ENCODE measurements at places on chromosomes 12 and 14.
A peak's percentile ranks its signal among the peaks of the same experiment; 100 is the strongest.

DNA sequence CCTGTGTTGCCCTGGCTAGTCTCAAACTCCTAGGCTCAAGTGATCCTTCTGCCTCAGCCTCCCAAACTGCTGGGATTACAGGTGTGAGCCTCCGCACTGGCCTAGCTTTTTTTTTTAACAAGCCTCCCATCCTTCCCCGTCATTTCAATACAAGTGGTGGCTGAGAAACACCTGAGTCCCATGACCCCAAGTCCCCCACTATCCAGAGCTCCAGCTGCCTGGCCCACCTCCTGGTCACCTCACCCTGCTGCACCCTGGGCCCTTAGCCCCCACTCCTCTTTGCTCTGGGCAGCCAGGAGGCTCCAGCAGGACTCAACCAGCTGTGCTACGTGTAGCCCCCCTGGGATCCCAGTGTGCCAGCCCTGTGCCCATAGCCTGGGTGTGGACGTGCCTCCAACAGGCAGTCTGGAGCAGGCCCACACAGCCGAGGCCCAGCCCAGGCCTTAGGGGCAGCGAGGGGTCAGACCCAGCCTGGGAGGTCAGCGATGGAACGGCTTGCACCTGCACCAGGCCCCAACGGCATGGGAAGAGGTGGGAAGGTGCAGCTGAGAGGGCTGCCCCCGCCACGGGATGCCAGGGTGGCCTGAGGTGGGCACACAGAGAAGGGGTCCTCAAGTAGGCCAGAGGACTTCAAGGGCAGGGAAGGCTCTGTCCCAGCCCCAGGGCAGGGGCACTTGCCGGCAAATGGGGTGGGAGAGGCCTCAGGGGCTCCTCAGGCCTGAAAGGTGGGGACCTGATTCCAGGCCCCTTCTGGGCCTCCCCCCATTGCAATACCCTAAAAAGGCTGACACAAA, 6.5 kb downstream of the AHNAK2 start:
- no peak for DNase-seq

DNA sequence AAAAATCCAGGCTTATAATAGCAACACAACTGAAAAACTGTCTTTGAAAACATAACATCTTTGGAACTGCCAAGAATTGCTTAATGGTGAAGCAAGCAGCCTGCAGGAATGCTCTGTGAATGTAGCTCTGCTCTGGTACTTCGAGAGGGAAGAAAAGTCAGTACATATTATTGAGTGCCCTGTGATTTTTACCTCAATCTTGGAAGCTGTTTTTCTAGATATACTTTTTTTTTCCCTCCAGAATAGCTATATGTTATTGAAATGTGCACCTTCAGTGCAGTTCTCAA, 508.1 kb downstream of the PCNX1 start:
- no peak for DNase-seq

DNA sequence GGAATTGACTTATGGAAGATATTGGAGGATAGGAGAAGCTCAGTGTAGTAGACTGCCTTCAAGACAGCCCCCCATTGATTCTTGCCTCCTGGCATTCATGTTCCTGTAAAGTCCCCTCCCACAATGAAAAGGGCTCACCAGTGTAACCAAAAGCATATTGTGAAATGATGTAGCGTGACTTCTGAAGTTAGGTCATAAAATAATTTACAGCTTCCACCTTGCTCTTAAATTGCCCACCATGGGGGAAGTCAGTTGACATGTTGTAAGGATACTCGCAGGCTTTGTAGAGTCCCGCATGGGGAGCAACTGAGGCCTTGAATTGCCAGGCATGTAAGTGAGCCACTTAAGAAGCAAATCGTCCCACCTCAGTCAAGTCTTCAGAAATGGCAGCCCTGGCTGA, 25.1 kb downstream of the GTSF1 start:
- no peak for DNase-seq

DNA sequence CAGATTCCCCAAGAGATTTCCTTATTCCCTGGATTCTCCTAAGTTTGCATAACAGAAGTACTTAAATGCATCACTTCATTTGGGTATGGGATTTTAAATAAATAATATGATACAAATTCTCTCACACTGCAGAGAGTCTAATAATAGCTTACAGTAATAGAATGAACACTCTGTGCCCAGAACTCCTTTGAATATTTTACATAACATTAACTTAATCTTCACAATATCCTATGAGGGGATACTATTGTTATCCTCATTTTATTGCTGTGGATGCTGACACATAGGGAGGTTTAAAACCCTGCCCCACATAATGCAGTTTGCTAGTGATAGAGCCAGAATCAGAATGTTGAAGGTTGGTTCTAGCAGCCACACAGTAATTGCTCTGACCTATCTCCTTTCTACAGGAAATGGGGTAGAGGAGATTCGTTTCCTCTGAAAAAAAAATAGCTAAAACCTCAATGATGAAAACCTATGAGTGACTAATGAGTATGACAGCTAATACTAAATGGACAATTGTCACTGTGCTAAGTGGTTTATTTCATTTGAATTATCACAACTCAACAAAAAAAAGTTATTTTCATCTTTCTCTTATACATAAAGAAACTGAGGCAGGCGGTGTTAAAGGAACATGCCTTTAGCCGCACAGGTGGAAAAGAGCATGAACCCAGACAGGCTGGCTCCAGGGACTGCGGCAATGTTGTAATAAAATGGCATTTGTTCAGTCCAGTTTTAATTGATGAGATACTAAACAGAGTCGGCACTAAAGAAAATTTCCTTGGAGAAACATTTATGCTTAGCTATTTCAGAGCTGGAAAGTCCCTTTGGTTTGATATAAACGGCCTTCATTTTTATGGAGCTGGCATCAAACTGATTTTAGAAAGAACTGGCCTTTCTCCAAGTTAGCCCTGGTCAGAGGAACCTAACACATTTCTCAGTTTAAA, 880.9 kb downstream of the NRXN3 start:
- DNase-seq, result no peak

- DNase-seq, result peak; percentile 68
These were observed 18.1 kb downstream of the VSX2 start for GRCh38 chr14:74257078-74257940.

DNA sequence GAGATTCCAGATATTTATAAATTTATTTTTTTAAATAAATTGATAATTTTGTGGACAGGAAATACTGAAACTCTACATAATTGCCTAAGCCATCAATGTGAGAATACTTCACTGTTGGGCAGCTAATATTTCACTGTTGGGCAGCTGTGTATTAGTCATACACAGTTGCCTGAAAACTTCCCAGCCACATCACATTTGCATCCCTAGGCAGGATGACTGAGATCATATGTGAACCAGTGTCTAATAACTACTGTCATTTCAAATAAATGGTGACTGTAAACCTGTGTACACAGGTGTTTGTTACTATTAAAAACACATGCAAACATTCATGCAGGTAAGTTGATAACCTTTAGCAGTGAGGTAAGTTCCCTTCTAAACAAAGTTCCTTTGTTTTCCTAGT, 43.9 kb downstream of the TMTC3 start:
- no peak for DNase-seq

GRCh38 chr12:132583411-132583710, 27.0 kb downstream of the LRCOL1 start:
- no peak for DNase-seq

GRCh38 chr14:66508846-66509621, 1.1 kb downstream of the GPHN start:
- DNase-seq, result peak; percentile 40

GRCh38 chr12:122891661-122892525, 4.0 kb downstream of the VPS37B start:
- no peak for DNase-seq

GRCh38 chr14:27528328-27528727, 930.5 kb upstream of the NOVA1 start:
- no peak for DNase-seq

GRCh38 chr14:53295985-53296582, 143.0 kb upstream of the DDHD1 start:
- DNase-seq, result no peak

Measured in activated T-cell treated with anti-CD3 and anti-CD28 coated beads for 48 hours (primary cell).